Inflammatory macrophage (primary cell): ENCODE measurements at places on chromosomes 7 and 10.
A peak's percentile ranks its signal among the peaks of the same experiment; 100 is the strongest.

DNA sequence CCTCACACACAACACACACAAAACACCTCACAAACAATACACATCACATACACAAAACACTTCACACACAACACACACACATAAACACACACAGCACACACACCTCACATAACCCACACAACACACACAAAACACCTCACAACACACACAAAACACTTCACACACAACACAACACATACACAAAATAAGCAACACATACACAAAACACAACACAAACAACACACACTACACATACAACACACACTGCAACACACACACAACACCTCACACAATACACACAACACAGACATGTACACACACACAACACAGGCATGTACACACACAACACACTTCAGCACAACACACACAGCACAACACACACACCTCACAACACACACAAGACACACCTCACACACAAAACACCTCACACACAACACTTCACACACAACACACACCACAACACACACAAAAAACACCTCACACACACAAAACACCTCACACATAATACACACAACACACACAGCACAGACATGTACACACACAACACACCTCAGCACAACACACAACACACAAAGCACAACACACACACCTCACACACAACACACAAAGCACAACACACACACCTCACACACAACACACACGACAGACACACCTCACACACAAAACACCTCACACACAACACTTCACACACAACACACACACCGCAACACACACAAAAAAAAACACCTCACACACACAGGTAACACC, 107.5 kb downstream of the TNS3 start:
- no peak for DNase-seq

DNA sequence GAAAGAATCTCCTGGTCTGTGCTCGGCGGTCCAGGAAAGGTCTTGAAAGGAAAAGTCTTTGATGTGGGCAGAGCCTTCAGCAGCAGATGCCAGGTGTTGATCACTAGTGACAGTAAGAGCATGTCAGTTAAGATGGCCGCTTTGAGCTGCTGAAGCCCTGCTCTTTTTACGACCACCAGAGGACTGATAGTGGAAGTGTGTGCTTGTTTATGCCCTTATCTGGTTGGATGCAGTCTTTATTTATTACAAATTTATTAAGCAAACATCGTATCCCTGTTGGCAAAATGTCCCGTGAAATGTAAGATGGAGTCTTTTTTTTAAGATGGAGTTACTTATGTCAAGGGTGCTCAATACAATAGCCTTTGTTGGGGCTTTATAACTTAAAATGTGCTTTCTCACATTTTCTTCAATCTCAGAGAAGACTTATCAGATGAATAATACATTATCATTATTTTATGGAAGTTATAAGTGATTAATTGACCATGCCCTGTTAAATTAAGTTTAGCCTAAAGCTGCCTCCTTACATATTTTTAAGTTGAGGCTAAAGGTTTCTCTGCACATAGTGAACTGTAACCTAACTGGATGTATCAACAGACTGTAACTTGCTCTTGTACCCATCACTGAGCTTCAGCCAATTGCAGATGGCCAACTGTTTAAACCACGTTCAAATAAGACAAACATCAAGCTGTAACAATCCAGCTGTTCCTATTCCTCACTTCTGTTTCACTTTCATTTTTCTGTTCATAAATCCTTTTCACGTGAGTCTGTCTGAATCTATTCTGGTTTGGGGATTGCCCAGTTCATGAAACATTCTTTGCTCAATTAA, 97.4 kb upstream of the PIK3CG start:
- no peak for DNase-seq

DNA sequence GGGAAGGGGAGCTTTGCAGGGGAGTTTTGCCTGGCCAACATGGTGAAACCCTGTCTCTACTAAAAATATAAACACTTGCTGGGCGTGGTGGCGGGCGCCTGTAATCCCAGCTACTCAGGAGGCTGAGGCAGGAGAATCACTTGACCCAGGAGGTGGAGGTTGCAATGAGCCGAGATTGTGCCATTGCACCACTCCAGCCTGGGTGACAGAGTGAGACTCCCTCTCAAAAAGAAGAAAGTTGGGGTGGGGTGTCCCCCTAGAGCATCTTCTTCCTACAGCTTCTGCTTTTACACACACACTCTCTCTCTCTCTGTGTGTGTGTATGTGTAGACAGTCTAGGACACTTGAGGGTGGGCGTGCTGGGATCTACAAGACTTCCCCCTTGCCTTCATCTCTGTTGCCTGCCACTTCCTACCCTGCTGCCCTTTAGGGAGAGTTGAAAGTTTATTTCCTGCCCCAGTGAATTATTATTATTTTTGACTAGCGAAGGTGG, 21.7 kb downstream of the PLAU start:
- DNase-seq = peak; percentile 73

DNA sequence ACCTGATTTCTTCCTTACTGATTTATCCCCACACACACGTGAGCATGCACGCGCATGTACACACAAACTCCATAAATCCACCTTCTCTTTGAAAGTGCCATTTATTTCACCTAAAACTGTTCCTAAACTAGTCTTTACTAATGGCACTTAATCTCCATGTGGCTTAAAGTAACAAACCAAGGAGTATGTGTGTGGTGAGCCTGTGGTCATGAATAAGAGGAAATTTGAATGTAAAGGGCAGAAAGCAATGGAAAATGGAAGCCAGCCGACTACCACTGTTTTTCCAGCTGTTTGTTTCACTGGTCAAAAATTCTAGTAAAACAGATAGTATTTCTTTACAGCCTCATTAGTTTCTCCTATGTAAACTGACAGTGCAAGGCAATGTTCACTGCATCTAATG, 23.8 kb downstream of the SEMA3C start:
- no peak for DNase-seq

- DNase-seq = peak; percentile 20
Measured at GRCh38 chr7:127792528-127793342, 140.7 kb downstream of the SND1 start.

- DNase-seq = peak; percentile 50
Measured at GRCh38 chr10:46228563-46229071, 58.2 kb upstream of the ANTXRL start.

DNA sequence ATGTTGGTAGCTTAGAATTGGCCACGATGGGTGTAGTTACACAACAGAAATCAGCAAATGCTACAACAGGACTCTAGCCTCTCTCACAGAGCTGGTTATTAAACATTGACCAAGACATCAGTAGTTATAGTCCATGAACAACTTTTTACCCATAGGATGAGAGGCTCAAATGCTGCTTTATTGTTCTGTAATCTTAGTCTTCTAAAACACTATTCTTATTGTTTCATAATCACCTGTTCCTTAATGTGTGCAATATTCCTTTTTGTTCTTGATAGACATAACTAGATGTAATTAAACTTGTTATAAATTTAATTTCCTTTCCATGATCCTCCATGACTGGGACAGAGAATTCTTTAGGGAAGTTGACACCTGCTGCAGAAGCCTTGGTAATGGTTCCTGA, 356.9 kb downstream of the EXOC4 start:
- no peak for DNase-seq

DNA sequence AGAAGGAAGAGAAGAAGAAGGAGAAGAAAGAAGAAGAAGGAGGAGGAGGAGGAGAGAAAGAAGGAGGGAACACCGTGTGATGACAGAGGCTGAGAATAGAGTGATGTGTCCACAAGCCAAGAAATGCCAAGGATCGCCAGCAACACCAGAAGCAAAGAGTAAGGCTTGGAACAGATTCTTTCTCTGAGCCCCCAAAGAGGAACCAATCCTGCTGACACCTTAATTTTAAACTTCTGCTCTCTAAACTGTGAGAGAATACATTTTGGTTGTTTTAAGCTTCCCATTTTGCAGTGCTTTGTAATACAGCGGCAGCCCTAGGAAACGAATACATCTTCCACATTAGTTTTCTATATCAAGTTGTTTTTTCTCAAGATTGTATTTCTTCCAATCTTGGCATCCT, 13.9 kb upstream of the WNT8B start:
- peak; percentile 41 for DNase-seq

GRCh38 chr10:3750006-3750816, 34.8 kb downstream of the KLF6 start:
- DNase-seq = peak; percentile 35

DNA sequence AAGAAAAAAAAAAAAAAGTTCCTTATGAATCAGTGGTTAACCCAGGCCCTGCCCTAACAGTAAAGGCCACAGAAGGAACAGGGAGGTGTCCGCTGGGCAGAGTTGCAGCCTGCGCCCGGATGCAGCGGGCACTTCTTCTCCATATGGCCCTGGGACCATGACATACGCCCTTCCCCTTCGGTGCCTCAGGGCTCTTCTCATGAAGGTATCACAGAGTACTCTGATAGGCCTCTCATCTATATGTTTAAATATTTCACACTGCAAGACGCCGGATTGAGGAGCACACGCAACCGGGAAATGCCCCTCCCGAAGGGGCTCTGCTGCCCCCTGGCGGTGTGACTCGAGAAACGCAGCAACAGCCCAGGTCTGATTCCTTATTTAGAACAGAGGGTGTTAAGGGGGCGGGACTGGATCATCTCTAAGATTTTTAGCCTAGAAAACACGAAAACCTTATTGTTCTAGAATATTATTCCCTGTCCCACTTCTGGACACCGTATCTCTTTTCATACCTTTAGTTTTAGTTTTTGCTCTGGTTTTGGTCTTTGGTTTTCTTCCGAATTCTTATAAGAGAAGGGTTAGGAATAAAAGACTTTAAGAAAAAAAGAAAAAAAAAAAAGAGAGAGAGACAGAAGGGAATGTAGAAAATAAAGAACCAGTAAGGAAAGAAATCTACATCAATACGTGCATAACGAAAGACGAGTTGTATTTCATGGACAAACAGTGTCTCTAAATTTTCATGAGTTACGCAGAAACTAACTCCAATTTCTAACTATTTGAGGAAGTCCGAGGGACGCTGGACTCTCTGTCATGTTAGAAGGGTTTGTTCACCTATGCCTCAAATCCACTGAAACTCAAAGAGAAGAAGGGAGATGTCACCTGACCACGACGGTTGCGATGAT, 12.0 kb downstream of the DAGLB start:
- DNase-seq = peak; percentile 96

DNA sequence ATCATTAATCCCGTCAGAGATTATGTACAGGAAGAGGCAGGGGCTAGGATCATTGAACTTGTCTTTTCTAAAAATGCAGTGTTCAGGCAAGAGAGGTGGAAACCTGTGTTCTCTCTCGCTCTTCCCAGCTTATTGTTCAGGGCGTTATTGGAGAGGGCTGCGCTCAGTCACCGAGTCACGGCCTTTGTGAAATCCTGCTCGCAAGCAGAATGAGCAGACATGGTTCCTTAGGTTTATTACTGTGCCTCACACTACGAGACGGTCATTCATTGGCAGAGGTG, 631 bp upstream of the PRKRIP1 start:
- DNase-seq = no peak

- DNase-seq = no peak
Measured at GRCh38 chr10:72061491-72061890, 26.9 kb downstream of the SPOCK2 start.

DNA sequence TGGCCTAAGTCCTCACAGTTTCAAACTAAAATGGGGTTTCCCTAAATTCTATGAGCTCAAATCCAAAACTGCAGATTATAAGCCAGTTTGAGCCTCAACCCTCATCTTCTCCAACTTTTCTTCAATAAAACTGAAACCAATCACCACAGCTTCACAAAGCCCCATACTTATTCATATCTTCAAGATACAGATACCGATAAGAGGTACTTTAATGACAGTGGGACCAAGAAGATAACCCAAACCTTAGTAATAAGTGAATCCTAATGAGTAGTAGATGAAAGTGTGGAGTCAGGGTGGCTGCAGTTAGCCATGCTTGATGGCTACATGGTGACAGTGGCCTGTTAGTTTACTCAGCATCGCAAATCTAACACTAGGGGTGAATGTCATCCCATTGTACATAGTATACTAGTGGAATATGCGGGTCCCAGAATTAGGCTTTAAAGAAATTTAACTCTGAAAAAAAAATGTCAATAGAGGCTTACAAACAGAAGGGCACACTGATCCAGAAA, 395.8 kb upstream of the PHF14 start:
- DNase-seq = no peak

DNA sequence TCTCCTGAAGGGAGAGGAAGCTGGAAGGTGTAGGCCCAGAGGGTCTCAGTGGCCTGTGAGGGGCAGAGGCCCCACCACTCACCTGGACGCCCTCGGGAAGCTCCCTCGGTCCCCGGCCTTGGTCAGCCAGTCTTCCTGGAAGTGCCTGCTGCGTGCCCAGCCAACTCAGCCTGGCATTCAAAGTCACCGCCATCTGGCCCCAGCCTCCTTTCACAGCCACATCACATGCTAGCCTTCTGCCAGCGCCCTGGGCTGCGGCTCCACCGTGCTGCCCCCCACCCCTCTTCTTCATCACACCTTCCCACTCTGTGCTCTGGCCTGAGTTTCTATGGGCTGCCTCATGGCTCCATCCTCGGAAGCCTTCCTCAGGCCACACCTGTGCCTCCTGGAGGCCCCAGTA, 98.0 kb downstream of the ZMIZ1 start:
- no peak for DNase-seq

- DNase-seq = peak; percentile 53
Measured at GRCh38 chr7:32921896-32922295, 30.3 kb upstream of the KBTBD2 start.

DNA sequence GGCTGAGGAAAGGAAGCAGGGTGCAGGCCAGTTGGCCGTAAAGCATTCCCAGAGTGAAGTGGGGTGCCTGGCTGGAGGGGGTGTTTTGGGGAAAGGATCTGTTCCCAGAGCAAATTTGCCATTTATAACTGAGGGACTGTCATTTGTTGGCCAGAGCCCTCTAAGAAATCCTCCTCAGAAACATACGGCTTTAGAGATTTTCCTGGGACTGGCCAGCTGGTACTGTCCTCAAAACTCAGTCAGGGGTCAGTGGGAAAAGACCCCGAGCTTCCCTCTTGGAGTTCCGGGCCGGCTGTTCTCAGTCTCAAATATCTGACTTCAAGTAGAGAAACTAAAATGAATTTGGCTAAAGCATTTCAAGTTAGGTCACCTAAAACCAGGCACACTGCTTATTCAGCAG, 55.9 kb downstream of the ETV1 start:
- no peak for DNase-seq

- no peak for DNase-seq
Measured at GRCh38 chr7:133535308-133535707, 282.4 kb downstream of the EXOC4 start.

- DNase-seq = no peak
Measured at GRCh38 chr10:68668231-68668630, 52.8 kb upstream of the CCAR1 start.

DNA sequence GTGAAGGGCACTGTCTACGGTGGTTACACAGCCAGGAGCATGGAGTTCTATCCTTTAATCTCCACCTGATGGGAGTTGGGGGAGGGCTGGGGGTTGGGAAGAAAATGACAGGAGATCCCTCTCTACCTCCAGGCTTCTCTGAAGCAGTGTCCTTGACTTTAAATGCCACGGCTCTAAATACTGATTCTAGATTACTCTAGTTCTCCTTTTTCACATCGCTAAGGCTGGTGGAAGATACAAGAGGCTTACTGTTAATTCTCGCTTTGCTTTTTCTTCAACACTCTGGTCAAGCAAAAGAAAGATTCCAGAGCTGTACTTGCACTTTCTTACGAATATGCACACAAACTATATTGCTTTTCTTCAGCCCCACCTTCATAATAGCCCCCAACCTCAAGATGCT, 30.5 kb downstream of the ARL3 start:
- DNase-seq = no peak

- peak; percentile 73 for DNase-seq
Measured at GRCh38 chr10:80373502-80373901, 16.9 kb downstream of the DYDC2 start.
